Activated CD4-positive, alpha-beta T cell treated with anti-CD3 and anti-CD28 coated beads, Interleukin-2, Interleukin-4, amounts not matched to agents 100 ng/mL and 50 ng/mL, durations not matched to agents 16 hours and 8 hours (primary cell): ENCODE measurements at places on chromosomes 2 and 18.

GRCh38 chr2:189338115-189338514, 103.2 kb upstream of the WDR75 start:
- DNase-seq: no peak

- no peak for DNase-seq
Measured at GRCh38 chr18:11775436-11776174, 75.6 kb upstream of the CHMP1B start.

DNA sequence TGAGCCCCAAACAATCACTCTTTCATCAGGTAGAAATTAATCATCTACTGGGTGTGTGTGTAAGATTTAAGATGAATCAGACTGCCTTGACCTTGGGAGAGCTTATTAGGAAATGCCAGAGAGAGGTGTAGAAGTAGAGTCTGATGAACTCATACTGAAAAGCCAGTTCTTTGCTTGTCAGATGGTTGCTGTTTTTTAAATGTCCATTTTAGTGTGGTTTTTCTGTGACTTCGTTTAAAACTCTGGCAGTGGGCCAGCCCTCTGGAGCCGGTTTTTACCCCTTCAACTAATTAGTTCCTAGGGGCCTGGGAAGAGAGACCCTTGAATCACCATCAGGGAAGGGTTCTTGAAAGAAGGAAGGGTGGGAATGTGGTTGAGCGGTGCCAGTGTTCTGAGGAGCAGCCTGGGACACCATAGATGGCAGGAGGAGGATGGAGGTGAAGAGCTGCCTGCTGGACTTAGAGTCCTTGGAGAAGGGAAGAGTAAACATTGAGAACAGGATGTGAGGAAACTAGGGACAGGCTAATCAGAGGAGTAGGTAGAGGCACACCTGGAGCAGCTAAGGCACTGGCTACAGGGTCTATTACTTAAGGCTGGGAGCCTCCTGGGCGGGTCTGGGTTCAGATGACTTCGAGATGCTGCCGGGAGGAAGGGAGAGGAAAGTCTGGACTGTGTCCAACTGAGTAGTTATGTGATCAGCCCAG, 66.1 kb downstream of the LRRFIP1 start:
- peak; percentile 80 for DNase-seq

DNA sequence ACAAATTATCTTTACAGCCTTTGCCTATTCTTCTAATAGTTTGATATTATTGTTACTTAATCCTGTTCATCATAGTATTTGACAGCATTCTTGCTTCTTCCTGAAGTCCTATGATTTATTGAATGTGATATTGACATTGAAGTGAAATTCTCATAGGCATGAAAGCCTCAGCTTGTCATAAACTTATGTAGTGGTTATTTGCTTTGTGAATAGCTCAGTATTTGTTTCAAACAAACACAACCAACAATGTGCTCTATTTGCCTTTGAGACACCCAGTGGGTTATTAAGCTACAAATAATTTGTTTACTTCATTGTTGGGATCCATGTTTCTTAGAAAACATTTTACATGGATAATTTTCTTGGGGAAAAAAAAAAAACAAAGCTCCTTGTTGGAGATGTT, 57.2 kb downstream of the TTC39C start:
- no peak for DNase-seq

DNA sequence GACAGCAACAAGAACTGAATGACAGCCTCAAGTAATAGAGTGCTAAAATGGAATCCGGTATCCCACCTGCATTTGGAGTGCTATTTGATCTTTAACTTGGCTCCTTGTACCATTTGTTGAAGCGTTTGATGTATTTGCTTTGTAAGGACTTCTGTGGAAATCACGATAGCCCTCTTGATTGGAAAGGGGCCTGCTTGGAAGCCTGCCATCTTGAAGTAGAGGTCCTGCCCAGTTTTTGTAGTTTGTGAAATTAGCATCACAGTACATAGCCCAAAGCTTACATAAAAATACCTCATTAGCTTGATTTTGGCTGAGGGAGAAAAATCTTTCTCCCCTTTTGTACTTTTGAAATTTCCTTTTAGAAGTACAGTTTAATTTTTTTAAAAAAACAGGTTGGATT, 2.7 kb downstream of the CDCA7 start:
- DNase-seq: no peak

DNA sequence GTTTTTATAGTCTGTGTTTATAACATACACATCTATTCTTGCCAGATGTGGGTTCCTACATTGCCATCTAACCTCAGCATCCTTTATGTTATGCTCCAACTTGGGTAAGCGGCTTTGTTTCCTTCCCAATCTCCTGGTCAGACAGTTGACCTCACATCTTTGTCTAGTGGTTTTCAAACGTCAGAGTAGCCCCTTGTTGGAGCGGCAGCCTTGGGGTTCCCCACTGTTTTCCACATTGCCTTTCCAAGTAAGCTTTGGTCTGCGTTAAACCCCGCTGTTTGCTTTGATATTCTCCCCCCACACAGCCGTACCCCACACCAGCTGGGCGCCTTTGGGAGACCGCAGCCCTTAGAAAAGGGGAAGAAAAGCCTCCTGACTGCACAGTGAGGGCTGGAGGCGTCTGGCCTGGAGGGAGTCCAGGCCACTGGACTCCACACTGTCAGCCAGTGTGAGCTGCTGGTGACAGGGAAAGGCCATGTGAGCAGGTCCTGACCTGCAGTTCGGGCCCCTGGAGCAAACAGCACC, 83.3 kb downstream of the MALT1 start:
- DNase-seq: no peak

DNA sequence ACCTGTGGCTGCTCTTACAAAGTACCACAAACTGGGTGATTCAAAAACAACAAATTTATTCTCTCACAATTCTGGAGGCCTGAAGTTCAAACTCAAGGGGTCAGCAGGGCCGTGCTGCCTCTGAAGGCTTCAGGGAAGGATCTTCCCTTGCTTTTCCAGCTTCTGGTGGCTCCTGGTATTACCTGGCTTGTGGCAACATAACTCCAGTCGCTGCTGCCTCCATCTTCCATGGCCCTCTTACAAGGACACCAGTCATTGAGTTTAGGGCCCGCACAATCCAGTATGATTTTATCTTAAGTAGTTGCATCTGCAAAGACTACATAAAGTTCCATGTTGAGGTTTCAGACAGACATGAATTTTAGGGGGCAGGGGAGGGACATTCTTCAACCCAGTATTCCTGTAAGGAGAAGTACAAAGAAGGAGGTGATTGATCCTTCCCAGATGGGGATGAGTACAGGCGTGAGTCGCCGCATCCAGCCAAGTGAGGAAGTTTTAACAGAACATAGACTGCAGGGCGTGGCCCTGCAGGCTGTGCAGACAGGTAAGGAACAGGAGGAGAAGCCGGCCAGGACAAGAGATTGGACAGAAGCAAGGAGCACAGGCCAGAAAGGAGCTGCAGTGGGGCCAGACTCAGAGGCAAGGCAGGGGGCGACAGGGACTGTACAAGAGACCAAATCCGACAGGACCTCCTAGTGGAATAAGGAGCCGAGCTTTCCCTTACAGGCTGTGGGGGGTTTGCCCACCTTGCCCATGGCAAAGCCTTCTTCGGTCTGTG, 44.4 kb upstream of the BZW1 start:
- no peak for DNase-seq

GRCh38 chr2:45611020-45611859, at the start of gene SRBD1:
SRBD1 (minus strand) TSS chr2:45611267; CDS start chr2:45605441, 5,826 bp downstream.
- DNase-seq: peak; percentile 96

- no peak for DNase-seq
Measured at GRCh38 chr2:217698691-217699090, 304.1 kb downstream of the TNS1 start.

DNA sequence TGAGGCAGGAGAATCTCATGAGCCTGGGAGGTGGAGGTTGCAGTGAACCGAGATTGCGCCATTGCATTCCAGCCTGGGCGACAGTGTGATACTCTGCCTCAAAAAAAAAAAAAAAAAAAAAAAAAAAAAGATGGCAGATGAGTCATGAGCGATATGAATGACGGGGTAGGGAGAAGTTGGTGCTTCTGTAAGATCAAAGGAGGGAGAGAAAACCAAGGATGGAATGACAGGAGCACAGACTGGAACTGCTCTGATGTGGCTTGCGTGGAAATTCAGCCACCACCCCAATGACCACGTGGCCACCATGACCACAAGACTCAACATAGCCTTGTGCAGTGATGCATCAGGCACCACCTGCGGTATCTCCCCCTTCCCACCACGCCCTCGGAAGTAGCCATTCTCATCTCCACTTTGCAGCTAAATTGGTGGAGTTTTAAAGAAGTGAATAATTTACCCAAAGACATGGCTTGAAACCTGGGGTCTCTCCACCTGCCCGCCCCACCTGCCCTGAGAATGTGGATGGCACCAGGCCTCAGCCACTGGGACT, 96.0 kb downstream of the ACKR3 start:
- DNase-seq: no peak

- no peak for DNase-seq
Measured at GRCh38 chr18:48896875-48897511, 53.8 kb downstream of the SMAD7 start.

DNA sequence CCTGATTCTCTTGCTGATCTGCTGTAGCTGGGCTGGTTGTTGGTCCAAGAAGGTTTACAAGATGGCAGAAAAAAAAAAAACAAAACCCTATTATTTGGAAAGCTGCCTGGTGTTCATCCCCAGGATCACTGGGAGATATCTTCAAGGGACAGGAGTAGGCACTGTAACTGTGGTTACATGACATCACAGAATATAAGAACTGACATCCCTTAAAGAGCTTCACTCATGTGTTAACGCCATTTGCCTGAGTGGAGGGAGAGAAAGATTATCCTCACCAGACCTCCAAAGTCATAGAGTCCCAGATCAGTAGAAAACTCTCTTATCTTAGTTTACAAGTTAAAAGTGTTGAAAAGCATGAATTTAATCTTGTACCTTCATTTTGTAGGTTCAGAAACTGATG, 95.3 kb upstream of the BZW1 start:
- no peak for DNase-seq

DNA sequence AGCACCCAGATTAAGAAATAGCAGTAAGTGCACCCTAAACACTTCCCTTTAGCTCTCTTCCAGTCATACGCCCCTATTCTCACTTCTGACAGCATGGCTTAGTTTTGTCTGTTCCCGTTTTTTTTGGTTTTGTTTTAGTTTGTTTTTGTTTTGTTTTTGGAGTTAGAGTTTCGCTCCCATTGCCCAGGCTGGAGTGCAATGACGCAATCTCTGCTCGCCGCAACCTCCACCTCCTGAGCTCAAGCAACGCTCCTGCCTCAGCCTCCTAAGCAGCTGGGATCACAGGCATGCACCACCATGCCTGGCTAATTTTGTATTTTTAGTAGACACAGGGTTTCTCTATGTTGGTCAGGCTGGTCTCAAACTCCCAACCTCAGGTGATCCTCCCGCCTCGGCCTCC, 2067.7 kb downstream of the SUCLG1 start:
- DNase-seq: no peak

- no peak for DNase-seq
Measured at GRCh38 chr18:69291044-69291443, 109.6 kb upstream of the DOK6 start.

GRCh38 chr2:102442967-102443828, 20.2 kb downstream of the IL18RAP start:
- peak; percentile 71 for DNase-seq

DNA sequence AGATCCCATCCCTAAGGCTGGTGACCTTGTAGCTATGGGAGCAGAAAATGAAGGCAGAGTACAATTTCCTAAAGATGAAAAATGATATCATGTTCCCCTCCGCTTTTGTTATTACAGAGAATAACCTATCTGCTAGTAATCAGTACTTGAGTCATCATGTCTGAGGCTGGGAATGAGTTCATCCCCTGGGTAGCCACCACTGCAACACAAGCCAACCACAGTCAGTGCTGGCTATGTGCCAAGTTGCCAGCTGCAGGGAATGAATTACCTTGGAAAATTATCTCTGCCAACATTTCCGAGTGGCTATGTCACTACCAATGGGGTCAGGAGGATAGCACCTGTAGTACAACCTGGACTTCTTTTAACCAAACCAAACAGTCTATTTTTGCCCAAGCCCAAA, 1094.7 kb upstream of the DDX18 start:
- no peak for DNase-seq

- DNase-seq: no peak
Measured at GRCh38 chr2:195425328-195425727, 231.7 kb upstream of the SLC39A10 start.

DNA sequence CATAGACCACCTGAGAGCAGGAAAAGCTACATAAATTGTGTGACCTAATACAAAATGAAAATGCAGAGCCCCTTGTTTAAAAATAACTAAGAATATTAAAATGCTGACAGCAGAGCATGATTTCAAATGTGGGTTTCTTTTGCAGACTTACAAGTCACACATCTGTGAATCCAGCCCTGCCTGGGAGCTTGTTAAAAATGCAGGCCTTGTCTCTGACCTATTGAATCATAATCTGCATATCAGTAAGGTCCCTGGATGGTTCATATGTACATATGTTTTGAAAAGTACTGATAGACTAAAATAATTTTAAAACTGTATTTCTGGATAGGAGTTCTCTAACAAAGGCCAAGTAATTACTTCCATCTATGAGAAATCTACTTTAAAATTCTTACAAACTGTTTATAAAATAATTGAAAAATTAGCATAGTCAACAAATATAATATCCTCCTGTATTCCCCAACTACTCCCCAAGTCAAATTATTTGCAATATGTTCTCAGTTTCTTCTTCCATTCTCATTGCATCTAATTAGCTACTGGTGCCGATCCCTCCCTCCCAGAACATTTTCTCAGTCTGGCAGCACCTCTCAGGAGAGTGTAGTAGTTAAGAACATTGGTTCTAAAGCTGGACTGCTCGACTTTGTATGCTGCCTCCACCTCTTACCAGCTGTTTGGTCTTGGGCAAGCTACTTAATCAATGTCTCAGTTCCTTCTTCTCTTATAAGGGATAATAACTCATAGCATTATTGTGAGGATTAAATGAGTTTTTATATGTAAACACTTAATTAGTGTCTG, 1040.4 kb upstream of the CDH2 start:
- DNase-seq: no peak

DNA sequence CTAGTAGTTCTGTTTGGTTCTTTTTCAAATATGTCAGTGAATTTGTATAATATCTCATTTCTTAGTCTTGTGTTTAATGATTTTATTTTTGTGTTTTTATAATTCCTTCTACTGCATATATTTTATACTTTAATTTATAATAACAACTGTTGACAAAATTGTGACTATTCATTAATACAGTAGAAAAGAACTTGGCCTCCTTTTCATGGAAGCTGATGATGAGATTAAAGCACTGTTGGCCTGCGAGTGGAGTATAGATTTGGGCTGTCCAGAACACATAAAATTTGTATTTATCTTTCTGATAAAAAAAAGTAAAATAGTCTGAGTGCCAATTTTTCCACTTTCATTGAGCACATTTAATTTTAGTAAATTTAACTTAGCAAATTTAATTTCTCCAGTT, 12.1 kb downstream of the CFLAR start:
- no peak for DNase-seq

GRCh38 chr2:147549054-147549453, 295.8 kb upstream of the ACVR2A start:
- DNase-seq: no peak
